ENCODE measurements at places on chromosomes 3 and 15.
A peak's percentile ranks its signal among the peaks of the same experiment; 100 is the strongest.

DNA sequence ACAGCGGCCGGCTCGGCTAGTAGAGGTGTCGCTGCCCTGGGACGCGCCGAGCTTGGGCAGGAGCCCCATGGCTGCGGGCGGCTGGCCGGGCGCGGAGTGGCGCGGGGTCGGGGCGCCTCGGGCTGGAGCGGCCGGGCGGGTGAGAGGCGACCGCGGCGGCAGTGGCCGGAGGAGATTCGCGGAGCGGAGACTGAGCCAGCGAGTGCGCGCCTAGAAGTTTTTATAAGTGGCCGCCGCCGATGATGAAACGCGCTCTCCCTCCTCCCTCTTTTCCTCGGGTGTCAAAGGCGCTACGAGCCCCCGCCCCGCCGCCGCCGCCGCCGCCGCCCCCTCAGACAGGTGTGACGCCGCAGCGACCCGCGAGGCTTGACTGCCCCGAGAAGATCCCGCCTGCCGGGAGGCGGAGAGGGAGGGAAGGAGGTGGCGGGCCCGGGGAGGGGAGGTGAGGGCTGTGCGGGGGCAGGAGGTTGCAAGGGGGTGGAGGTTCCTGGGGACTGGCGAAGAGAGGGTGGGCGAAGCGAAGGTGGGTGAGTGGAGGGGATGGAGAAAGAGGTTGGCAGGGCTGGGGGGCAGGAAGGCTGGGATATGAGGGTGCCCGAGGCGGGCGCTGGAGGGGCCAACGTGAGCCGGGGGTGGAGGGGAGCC lies at the start of gene SLCO2A1:
Gene SLCO2A1 (minus strand): TSS at position 192 of the 645 bp plus-strand sequence. CDS start 123 bp downstream, at position 69.
- no peak for DNase-seq

DNA sequence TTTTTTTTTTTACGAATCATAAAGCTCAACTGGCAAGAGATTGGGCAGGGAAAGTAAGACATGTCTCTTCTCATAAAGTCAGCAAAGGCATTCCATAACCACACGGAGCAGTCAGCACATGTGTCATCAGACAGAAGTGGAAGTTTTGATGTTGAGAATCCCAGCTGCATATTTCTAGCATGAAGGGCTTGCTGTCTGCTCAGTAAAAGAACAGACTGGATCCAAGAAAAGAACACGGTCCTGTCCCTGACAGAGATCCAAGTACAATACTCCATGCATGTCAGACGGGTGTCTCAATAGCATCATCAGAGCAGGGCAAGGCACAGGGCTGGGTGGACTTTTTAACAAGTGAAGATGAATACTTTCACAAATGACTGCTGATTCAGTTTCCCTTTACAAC lies 38.2 kb downstream of the ABI3BP start:
- peak; percentile 11 for DNase-seq

DNA sequence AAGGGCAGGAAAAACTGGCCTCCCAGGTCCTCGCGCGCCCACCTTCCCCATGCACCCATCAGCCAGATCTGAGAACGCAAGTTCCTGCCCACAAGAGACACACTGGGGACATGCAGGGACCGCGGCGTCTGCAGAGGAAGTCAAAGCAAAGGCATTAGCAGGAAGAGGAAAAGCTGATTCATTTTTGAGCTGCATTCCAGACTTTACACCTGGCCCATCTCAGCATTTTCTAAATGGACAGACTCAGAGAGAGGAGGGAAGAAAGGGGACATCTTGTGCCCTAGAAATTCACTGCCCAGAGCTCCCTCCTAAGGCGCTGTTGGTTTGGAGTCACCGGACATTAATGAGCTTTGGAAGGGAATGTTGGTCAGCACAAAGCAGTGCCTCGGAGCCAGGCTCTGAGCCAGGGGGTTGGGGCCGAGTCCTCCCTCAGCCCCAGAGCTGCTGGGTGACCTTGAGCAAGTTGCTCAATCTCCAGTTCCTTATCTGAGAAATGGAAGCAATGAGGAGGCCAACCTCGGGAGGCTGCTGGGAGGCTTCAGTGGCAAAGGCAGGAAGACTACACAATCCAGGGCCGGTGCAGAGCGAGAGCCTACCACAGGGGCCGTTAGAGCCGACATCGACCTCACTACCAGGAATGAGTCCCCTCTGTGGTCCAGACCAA lies 150.5 kb upstream of the IQSEC1 start:
- DNase-seq: no peak

DNA sequence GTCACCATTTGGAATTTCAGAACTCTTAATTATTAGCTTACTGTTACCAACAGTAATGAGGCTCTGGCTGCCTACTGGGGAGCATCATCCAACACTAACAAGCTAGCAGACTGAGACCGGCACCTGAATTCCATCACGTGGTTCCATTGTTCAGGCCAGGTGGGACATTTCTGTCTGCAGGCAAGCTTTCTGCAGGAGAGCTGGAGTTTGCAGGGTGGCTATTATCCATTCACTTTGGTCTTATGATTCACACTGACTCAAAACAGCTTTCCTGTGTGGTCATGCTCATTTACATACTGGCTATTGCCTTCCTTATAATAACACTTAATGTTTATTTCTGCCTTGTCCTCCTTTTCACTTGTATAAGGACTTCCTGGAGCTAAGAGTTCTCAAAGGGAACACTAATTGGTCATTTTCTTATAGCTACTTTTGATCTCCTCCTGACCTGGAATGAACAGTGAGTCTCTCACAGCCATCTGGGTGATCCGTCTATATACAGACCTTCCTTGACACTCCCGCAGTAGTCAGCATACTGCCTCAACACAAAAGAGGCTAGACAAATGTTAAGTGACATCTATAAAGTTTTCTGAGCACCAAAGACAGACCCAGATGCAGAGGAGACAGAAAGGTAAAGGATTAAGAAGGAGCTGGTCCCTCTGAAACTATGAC lies 695.4 kb downstream of the FHIT start:
- no peak for DNase-seq

GRCh38 chr3:27573138-27573537 lies 89.0 kb upstream of the SLC4A7 start:
- DNase-seq: no peak

- DNase-seq: no peak
These were observed 115.0 kb downstream of the THSD4 start for GRCh38 chr15:71230303-71230702.

DNA sequence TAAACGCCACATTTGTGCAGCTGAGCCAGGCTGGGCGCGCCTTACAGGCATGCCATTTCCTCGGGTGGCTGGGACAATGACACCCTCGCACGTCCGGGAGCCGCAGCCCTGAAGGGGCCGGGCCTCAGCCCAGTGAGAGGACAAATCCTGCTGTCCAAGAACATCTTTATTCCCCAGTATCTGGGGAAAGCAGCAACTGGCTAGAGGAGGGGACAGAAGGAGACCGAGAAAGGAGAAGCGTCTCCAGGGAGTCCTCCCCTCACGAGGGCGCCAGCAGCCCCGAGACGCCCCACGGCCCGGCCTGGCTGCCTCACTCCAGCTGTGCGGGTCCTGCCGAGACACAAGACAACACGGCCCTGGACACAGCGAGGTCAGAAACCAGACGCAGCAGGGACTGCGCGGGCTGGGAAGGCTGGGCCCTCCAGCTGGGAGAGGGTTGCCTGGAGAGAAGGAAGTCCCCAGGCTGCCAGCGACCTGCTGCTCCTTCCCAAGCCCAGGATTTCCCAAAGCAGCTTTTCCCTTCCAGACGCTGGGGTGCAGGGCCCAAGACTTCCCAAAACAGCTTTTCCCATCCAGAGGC lies 130.2 kb downstream of the CHSY1 start:
- peak; percentile 62 for DNase-seq

GRCh38 chr15:22941179-22941578 lies 39.0 kb downstream of the CYFIP1 start:
- no peak for DNase-seq

- DNase-seq: no peak
These were observed 3.5 kb downstream of the TNFSF10 start for GRCh38 chr3:172519740-172520139.

DNA sequence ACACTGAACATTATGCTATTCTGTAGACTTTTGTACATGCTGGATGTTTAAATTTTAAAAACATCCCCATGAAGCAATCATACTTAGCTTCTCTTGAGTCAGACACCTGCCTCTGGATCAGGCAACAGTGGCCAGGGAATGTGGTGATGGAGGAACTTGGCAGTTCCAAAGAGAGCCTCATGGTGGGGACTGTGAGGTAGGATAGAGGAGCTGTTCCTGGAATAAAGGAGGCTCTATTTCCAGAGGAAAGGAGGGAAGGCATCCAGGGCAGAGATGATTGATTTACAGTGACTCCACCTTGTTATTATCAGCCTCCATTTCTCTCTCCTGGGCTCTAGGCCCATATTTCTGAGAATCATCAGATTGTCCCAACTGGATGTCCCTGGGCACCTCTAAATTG lies 35.0 kb upstream of the ABHD17C start:
- DNase-seq: no peak

- no peak for DNase-seq
These were observed 42.7 kb downstream of the EXOG start for GRCh38 chr3:38538773-38539353.

- DNase-seq: no peak
These were observed 21.2 kb upstream of the ZNF639 start for GRCh38 chr3:179301645-179302044.

DNA sequence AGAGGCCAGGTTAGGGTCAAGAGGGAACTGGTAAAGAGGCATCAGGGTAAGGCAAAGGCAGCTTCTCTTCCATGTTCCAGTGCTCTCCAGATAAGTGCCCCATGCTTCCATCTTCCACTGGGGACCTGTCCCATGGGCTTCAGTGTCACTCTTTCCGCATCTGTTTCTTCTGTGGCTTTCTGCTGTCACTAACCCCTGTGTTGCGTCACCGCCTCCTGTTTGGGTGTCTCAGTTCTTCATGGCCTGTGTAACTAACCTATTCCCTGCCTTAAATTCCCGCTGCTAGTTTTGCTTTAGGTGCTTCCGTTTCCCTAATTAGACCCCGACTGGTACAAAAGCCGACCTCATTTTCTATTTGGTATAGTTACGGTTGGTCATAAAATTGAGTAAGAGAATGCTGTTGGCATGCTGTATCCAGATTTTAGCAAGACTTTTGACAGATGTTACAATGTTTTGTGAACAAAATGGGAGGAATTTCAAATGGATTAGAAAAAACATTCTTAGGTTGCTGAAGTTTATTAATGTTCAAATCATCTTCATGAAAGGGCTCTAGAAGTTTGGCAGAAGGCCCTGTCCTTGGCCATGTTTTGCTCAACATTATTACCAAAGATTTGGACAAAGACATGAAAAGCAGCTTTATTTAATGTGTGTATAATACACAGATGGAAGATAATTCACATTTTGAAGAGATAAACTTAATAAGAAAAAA lies 245.3 kb downstream of the BBX start:
- DNase-seq: no peak

DNA sequence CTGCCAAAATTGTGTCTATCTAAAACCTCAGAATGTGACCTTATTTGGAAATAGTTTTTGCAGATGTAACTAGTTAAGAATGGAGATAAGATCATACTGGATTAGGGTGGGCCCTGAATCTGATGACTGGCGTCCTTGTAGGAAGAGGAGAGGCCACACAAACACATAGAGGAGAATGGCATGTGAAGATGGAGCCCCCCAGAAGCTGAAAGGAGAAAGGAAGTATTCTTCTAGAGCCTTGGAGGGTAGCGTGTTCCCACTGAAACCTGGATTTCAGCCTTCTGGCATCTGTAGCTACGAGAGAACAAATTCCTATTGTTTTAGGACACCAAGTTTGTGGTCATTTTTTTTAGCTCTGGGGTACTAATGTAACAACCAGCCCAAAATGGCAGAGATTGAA lies 423.0 kb upstream of the TPM1 start:
- no peak for DNase-seq

DNA sequence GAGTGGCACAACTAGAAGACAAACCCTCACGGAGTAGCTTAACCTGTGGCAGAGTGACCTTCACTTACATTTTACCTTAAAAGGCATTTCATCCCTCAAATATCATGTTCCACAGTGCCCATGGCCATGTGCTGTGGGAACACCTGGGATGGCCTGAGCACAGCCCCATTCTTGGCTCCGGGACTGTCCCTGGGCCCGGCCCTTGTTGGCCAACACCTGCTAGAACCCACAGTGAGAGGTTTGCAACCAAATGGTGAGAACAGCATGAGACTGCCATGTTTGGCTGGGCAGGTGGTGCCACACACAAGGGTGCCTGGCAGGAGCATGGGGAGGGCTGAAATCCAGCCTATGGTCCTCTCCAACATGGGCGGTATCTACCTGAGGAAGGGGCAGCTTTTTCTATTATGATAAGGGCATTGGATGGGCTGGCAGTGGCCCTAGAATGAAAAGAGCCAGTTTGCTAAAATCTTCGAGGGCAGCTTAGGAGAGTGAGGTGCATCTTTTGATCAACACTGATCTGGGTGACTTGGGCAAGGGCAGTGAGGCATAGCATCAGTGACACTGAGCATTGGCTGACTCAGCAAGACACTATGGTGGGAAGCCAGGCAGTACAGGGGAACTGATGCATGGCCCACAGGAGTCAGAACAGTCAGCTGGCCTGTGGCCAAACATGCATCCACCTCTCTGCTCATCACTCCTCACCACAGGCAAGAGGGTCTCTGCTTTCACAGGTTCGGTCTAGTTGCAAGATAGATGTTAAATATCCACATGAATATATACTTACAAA lies 53.9 kb downstream of the SYNM start:
- DNase-seq: no peak

- DNase-seq: no peak
These were observed 170.3 kb downstream of the NUP210 start for GRCh38 chr3:13249664-13250390.

Measured in brain pericyte (primary cell).